ENCODE measurements at places on chromosomes 16 and 17.

- peak; percentile 86 for DNase-seq
Observed at GRCh38 chr17:33438139-33438538, 145.0 kb upstream of the ASIC2 start.

GRCh38 chr16:4341250-4341649 lies 9.9 kb downstream of the PAM16 start:
- no peak for DNase-seq

GRCh38 chr16:88588148-88588547 lies 17.9 kb downstream of the ZC3H18 start:
- no peak for DNase-seq

GRCh38 chr17:59565959-59566324 lies 532 bp downstream of the DHX40 start:
- DNase-seq: peak; percentile 81

DNA sequence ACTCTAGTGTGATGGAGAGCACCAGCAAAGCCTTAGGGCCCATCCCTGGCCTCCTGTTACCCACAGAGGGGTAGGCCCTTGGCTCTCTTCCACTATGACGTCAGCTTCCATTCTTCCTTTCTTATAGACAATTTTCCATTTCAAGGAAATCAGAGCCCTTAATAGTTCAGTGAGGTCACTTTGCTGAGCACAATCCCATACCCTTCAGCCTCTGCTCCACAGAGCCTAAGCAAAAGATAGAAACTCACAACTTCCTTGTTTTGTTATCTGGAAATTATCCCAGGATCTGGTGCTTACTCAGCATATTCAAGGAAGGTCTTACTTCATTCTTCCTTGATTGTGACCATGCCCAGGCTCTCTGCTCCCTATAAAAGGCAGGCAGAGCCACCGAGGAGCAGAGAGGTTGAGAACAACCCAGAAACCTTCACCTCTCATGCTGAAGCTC lies at the start of gene CCL8:
Gene CCL8 (plus strand): TSS at position 397 of the 445 bp plus-strand sequence. CDS start 67 bp downstream, outside the sequence.
- DNase-seq: no peak

DNA sequence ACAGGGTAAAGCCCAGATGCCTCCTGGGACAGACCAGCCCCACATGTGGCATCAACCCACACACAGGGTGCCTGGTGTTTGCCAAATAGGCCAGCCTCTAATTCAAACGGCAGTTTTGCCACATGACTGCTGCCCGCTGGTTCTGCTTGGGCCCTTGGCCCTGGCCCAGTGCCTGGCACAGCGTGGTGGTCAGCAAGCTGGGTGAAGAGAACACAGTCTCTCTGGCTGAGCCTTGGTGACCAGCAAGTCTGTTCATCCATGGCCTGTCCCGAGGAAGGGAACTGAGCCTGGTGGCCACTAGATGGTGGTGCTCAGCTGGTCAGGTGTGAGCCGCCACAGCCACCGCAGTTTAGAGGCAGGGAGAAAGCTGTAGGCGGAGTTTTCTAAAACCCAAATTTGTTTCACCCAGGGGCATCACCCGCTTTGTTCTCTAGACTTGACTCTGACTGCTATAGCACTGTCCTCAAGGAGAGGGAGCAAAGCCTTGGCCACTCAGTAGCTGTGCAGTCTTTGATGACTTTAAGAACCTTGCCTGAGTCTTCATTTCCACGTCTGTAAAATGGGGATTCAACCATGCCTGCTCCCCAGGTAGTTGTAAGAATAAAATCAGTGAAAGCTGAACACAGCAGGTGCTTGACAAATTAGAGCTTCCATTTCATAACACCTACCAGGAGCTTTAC lies 4.7 kb upstream of the GFAP start:
- DNase-seq: peak; percentile 68

DNA sequence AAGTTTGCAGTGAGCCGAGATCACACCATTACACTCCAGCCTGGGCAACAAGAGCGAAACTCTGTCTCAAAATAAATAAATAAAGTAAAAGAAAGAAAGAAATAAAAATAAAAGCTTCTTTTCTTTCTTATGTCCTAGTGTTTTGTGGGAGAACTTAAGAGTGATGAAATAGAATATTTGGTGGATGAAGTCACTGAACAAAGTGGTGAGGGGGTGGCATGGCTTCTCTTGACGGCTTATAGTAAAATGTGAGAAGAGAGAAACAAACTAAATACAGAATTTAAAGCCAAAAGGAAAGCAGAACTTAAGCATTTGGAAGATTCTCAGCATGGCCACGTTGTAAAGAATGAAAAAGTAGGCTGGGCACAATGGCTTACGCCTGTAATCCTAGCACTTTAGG lies 15.3 kb downstream of the SGF29 start:
- DNase-seq: peak; percentile 82

- no peak for DNase-seq
Observed at GRCh38 chr16:11117576-11118211, 138.3 kb downstream of the SOCS1 start.

- DNase-seq: no peak
Observed at GRCh38 chr16:85262558-85263238, 150.4 kb upstream of the CIBAR2 start.

GRCh38 chr17:78001612-78002011 lies 43.1 kb downstream of the TNRC6C start:
- no peak for DNase-seq

DNA sequence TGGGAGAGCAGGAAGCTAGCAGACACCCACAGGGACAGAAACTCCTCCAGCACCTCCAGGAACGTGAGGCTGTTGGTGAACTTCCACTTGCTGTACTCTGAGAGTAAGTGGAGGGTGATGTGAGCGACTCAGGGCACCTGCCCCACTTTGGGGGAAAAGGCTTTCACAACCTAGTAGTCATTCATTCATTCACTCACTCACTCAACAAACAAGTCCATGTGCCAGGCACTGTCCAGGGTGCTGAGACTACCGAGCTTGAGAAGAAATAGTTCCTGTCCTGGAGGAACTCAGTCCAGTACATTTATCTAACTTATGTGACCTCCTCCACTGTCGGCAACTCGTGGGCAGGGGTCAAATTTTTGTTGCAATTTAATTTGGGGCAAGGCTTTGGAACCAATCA lies 26.6 kb downstream of the LGALS9 start:
- DNase-seq: peak; percentile 26

DNA sequence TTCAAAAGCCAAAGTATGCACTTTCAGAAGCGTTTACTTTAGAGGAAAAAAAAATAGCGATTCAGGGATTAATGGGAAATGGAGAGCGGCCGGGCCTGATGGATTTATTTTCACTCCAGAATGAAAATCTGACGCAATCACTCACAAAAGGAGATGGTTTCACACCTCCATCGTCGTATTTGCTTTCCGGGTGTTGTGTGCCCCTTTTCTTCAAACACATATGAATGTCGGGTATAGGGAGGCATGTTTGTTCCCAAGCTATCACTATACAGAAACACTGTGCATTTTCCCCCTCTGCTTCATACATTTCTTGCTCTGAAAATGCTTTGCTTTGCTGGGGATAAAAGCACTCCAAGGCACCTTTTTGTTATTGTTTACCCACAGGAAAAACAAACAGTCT lies 562.2 kb upstream of the ZFHX3 start:
- no peak for DNase-seq

GRCh38 chr17:39629494-39629880 lies 2.7 kb downstream of the PPP1R1B start:
- DNase-seq: no peak

DNA sequence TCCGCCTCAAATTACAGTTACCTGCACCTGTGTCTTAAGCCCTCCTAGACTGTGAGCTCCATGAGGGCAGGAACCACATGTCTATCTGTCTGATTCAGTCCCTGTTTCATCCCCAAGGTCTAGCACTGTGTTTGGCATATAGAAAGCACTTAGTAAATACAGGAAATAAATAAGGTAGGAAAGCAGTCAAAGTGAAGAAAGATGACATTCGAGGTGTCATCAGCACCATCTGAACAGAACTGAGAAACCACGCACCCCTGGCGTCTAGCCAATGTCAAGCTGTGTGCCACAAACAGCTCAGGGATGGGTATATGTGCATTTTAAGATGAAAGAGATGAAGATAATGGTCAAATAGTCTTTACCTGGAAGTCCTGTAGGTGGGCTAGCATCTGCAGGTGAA lies 79.6 kb upstream of the ATP2A3 start:
- DNase-seq: no peak

- DNase-seq: peak; percentile 65
Observed at GRCh38 chr17:42270170-42270535, 6.0 kb downstream of the STAT5B start.

- DNase-seq: peak; percentile 47
Observed at GRCh38 chr16:77788181-77789084, at the start of gene VAT1L. Gene VAT1L, plus strand, starts transcription at chr16:77788564. Its CDS starts 119 bp downstream, at chr16:77788683.

GRCh38 chr16:86772671-86773353 lies 194.5 kb downstream of the FOXL1 start:
- no peak for DNase-seq

DNA sequence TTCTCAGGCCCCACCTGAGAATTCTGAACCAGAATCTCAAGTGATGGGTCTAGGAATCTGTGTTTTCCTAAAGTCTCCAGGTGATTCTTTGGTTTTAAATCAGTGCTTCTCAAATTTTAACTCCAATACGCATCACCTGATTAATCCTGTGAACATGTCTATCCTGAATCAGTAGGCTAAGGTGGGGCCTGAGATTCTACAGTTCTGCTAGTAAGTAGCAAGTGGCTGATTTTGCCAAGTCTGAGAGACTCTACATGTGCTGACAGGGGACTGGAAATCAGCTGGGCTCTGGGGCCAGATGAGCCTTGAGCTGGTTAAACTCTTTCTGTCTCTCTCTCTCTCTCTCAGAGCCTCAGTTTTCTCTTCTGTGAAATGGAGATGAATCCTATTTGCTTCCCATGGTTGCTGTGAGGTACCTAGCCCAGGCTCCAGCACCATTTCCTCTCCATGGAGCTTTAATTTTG lies 9.0 kb downstream of the CCR7 start:
- no peak for DNase-seq
